ENCODE measurements at places on chromosomes 4 and X.

DNA sequence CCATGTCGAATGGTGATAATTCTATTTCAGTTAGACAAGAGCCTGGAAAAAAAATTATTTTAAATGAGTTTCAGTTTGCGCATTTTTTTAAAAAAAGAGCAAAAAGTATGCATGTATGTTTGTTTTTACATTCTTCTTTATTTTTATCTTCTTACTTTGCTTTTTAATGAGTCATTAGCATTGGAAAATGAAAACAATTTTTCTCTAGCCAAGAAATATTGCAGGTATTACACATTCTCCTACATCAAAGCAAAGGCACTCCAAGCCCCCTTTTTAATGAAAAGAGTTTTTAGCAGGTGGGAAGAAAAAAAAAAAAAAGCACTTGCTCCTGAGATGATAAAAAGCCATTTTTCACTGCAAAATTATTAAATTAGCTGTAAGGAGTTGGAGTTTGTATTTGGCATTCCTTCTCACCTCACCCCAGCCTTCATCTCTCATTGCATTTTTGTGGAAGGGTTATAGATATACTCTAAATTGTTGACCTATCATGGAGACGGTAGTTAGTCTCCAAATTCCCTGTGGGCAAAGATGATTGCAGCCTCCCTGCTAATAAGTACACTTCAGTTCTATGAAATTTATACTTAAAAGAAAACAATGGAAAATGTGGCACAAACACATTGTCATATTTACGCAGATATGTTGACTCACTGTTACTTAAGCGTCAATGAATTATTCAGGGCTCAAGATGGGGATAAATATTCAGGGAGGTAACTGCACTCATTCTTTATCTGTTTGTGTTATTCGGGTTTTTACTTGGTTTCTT, 43.8 kb downstream of the PALLD start:
- H3K36me3 ChIP-seq, result no peaks in the 10 kb centered on the region
- no peaks in the 10 kb centered on the region for H3K4me1 ChIP-seq
- no peak overlapping the region for H3K27ac ChIP-seq

- H3K27me3 ChIP-seq, result peaks cover 8% of the 10 kb centered on the region
- no peaks in the 10 kb centered on the region for H3K36me3 ChIP-seq
- H3K27ac ChIP-seq, result no peak overlapping the region
- ATAC-seq, result no peak
- H3K4me3 ChIP-seq, result no peak overlapping the region
These were observed 45.8 kb downstream of the MGST2 start for GRCh38 chr4:139711461-139711860.

DNA sequence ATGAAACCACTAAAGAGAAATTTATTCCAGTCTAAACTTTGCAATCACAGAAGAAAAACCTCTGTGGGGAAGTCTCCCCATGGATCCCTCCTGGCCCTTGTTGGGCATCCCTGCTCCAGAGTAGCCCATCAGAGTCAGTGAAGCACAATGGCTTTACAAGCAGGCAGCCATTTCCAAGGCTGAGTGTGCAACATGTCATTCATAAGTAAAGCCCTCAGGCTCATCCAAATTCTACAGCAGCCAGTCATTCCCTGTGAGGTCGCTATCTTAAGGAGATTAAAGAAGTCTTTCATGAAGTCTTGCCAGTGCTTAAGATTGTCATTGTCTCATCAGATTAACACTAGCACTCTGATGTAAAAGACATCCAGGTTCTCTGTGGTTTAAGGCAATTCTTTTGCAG, 17.0 kb upstream of the MAPK10 start:
- H3K27ac ChIP-seq, result no peak overlapping the region
- no peaks in the 10 kb centered on the region for H3K4me1 ChIP-seq
- peaks cover 6% of the 10 kb centered on the region for H3K27me3 ChIP-seq
- peaks cover 6% of the 10 kb centered on the region for H3K36me3 ChIP-seq

DNA sequence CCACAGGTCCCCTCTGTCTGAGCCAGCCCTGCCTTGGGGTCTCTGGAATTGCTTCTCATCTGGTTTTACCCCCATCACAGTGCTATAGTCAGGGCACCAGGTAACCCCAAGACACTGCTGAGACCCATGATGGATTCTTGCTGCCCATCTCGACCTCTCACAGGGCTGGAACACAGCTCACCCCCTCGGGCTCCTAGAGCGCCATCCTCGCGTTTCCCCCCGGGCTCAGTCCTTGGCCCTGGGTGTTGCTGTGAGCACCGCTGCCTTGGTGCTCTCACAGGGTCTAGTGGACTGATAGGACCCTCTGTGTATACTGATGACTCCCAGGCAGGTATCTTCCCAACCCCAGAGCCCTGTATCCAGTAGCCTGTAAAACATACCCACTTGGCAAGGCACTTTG, 8.8 kb downstream of the MAEA start:
- no peak for ATAC-seq
- no peak overlapping the region for H3K27ac ChIP-seq
- H3K4me1 ChIP-seq, result peaks cover 77% of the 10 kb centered on the region

DNA sequence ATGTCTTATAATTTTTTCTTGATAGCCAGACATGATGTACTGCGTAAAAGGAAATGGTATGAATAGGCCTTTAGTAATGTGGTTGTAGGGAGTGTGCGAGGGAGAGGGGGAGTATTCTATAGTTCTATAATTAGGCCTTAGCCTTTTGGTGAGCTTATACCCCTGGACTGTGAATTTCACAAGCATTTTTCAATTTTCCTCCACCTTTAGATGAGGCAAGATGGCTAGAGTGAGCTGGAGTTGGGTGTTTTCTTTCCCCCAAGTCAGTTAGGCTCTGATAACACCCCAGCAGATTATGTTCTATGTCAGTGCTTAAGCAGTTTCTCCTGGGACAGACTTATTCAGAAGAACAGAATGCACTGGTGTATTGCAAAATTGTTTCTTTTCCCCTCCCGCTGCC, 210.2 kb upstream of the NPY2R start:
- H3K4me3 ChIP-seq, result no peak overlapping the region
- H3K36me3 ChIP-seq, result no peaks in the 10 kb centered on the region
- H3K4me1 ChIP-seq, result no peaks in the 10 kb centered on the region
- H3K27ac ChIP-seq, result no peak overlapping the region
- no peak for ATAC-seq

- no peaks in the 10 kb centered on the region for H3K36me3 ChIP-seq
- H3K4me3 ChIP-seq, result no peak overlapping the region
- no peak overlapping the region for H3K27ac ChIP-seq
- H3K4me1 ChIP-seq, result no peaks in the 10 kb centered on the region
These were observed 305.4 kb upstream of the LDB2 start for GRCh38 chr4:17203797-17204196.

DNA sequence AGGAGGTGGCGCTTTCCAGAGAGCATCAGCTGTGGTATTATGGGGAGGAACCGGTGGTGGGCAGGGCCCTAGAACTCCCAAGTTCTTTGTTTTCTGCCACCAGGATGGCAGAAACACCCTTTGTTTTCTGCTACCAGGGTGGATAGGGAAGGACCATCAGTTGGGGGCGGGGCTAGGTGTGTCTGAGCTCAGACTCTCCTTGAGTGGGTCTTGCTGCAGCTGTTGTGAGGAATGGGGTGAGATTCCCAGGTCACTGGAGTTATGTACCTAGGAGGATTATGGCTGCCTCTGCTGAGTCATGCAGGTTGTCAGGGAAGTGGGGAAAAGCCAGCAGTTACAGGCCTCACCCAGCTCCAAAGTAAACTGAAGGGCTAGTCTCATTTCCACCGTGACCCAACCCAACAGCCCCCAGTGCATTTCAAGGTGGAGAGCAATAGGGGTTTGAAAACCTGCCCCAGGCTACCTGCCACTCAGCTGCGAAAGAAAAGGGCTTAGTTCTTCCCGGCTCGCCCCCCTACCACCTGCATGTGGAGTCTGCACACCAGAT, 167.8 kb upstream of the FAM241A start:
- H3K4me1 ChIP-seq, result no peaks in the 10 kb centered on the region
- H3K27me3 ChIP-seq, result peaks cover 51% of the 10 kb centered on the region
- H3K4me3 ChIP-seq, result no peak overlapping the region

All from stimulated activated memory B cell treated with anti-CD40 and anti-IgM and Interleukin-4, amounts not matched to agents 10 μg/mL and 1 μg/mL and 100 μg/mL, for 72 hours (primary cell).